Stimulated activated CD8-positive, alpha-beta memory T cell treated with anti-CD3 and anti-CD28 coated beads, Interleukin-4, amount 100 ng/mL, for 1 hour (primary cell): ENCODE measurements at places on chromosomes 2 and 18.

DNA sequence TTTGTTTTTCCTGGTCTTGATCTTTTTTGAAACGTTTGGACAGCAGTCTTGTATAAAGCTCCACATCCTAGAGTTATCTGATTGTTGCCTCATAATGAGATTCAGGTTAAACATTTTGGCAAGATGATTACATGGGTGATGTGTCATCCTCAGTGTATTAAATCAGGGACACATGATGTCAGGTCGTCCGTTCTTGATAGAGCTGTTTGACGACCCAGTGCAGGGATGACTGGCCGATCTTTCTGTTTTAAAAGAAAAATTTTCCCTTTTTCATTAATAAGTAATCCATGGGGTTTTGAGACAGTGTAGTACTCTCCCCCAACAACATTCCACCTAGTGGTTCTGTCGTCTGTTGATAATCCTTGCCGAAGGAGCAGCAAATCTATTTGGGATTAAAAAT lies 44.5 kb upstream of the SERPINB2 start:
- DNase-seq: no peak

DNA sequence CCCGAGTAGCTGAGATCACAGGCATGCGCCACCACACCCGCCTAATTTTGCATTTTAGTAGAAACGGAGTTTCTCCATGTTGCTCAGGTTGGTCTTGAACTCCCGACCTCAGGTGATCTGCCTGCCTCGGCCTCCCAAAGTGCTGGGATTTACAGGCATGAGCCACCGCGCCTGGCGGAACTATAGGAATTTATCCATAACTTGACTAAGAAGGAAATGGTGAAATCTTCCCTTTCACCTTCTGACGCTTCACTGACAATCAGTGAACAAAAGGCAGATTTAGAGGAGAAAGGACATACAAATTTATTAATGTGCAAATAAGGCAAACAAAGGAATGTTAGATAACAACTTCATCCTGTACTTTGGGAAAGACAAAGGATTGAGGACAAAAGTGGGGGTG lies 15.4 kb upstream of the GULP1 start:
- DNase-seq: no peak

DNA sequence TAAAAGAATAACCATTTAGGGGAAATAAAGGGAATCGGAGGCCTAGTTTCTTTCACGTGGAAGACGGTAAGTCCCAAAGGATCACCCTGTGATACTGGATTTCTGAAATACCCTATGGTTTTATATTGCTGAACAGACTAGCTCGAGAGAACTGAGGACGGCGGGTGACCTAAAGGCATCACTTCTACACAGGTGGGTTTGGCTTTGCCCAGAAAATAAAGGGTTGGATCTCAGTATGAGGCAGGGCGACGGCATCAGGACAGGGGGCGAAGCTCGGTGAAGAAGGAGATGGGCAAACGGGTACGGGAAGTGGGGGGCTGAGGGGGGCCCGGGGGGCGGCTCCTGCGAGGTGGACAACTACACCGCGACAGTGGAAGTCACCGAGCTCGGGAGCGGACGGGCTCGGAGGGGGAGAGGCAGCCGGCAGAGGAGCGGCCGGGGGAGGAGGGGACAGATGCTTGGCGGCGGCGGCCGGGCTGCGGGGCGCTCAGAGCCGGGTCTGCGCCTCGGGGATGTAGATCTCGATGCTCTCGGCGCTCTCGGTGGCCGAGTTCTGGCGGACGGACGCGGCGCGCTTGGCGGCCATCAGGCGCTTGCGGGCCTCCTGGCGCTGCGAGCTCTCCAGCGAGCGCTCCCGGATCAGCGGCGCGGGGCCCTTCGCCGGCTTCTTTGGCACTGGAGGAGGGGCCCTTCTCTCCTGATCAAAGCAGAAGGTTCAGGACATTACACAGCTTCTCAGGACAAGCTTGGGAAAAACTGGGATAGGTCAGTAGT lies 48.9 kb downstream of the TGIF1 start:
- DNase-seq: no peak

- no peak for DNase-seq
Observed at GRCh38 chr2:23203383-23203782, 181.6 kb upstream of the KLHL29 start.

DNA sequence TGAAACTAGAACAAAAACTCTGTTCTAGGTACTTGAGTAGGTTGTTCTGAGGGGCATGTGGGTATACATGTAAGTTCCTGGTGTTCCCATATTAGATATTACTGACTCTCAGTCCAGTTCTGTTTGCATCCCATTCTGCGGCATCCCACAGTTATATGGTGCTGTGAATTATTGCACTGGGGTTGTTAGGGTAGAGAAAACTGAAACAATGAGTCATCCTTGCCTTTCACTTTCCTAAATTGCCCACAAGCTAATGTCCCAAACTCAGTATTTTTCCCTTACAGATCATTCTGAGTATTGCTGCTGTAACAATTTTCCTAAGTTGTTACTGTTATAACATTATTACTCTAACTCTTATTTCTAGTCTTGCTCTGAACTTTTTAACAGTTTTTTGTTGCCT lies 3.0 kb downstream of the WDR75 start:
- no peak for DNase-seq

GRCh38 chr2:109479804-109480203 lies 134.0 kb downstream of the SEPTIN10 start:
- DNase-seq: no peak

- DNase-seq: no peak
Observed at GRCh38 chr18:56351911-56352500, 286.4 kb downstream of the TXNL1 start.

DNA sequence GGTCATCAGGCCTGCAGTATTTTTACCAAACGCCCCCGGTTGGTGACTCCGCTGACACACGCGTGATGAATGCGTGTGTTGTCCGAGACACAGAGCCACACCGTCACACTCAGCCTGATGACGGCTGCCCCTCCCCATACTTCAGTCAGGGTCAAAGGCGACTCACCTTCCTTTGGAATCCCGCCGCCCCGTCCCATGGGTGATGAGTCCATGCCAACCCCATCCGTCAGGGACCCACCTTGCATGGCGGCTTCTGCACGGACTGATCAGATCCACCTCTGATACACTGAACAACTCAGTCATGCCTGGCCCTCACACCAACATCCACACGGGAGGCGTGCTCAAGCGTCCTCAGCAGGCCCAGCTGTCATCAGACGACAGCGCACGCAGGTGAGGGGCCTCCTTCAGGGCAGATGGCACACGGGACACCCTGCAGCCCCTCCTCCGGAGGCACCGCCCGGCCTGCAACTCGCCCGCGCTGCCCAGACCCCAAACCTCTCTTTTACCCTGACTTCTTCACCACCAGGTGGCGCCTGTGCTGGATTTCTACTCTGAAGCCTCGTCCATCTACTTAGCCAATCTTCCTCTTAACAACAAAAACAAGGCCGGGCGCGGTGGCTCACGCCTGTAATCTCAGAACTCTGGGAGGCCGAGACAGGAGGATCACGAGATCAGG lies 89.2 kb downstream of the ZNF516 start:
- DNase-seq: no peak

GRCh38 chr2:74314107-74314506 lies 29.1 kb downstream of the SLC4A5 start:
- no peak for DNase-seq

- no peak for DNase-seq
Observed at GRCh38 chr2:181649436-181649979, 7.4 kb downstream of the CERKL start.

GRCh38 chr2:9952286-9952737 lies 819 bp downstream of the GRHL1 start:
- DNase-seq: no peak

DNA sequence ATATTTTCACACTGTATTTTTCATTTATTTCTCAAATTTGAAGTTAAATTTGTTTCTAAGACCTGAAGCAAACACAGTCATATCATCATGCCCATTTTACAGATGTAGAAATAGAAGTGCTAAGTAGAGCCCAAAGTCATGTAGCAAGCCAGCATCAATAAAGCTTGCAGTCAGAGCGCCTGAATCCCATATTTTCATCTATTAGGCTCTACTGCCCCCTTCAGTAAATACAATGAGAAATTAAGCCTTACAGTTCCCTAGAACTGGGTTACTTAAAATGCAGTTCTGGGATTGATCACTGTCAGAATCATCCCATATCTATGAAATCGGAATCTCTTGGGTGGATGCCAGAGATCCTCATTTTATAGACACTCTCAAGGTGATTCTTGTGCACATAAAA lies 419.9 kb downstream of the TGIF1 start:
- DNase-seq: no peak

- no peak for DNase-seq
Observed at GRCh38 chr2:103960129-103960513, 893.8 kb upstream of the POU3F3 start.

- no peak for DNase-seq
Observed at GRCh38 chr2:189014449-189015138, 40.4 kb downstream of the COL3A1 start.

GRCh38 chr2:189095101-189095500 lies 84.5 kb downstream of the COL5A2 start:
- no peak for DNase-seq

DNA sequence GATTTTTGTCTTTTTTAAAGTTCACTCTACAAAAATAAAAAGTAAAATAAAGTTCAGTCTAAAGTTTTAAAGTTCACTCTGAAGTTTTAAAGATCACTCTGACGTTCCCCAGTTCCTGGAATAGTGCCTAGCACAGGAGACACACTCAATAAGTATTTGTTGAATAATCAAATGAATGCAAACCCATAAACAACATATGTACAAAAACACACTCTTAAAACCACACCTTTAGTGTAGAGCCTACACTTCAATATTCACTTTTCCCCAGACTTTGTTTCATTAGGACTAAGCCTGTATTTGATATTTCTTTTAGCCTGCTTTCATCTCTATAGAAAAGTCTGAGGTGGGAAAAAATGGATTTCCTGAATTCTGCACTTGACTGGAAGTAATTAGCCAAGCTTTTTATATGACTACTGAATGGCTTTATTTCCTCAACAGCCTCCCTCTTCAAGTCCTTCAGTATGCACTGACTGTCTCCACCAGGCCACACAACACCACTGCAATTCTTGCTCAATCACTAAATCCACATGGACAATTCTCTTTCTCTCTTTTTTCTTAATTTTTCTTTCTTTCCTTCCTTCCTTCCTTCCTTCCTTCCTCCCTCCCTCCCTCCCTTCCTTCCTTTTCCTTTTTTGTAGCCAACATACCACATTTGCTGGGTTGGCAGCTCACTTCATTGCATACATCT lies 104.6 kb downstream of the SS18 start:
- DNase-seq: no peak

GRCh38 chr2:160909781-160910242 lies 250.4 kb upstream of the TANK start:
- DNase-seq: no peak

- DNase-seq: no peak
Observed at GRCh38 chr2:211077216-211077767, 520.9 kb downstream of the CPS1 start.

- no peak for DNase-seq
Observed at GRCh38 chr2:119367472-119368099, 809 bp downstream of the DBI start.

GRCh38 chr2:88125344-88125923 lies 2.4 kb downstream of the FABP1 start:
- DNase-seq: no peak

GRCh38 chr2:19829672-19830071 lies 72.1 kb downstream of the TTC32 start:
- no peak for DNase-seq

DNA sequence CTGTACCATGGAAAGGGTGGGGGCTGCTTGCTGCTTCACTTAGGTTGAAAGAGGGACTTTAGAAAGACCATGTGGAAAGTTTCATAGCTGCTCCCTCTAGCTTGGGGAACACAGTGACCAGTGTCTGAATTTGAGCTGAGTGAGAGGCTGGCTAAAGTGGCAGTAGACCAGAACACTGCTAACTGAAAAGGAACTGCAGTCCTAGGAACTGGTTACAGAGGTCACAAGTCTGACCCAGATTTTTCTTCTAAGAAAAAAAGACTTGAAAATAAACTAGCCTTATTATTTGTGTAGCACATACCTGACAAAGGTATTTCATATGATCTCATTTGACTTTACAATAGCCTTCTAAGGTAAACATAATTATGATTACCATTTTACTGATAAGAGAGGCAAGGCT lies 153.6 kb downstream of the FSHR start:
- no peak for DNase-seq

DNA sequence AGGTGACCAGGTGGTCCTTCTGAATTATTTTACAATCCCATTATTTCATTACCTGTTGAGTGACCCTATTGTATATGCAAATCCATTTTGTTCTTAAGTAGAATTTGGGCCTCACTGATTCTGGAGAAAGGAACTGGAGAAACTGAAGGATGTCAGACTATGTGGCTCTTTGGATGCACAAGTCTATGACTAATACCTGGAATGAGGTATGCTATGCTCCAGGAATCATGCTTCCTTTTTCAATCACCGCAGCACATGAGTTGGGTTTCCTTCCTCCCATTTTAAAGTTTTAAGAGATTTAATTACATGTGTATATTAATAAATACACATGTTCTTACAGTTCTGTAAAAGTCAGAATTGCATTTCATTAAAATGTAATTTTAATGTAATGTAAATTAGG lies 253.9 kb upstream of the VWC2L start:
- no peak for DNase-seq

DNA sequence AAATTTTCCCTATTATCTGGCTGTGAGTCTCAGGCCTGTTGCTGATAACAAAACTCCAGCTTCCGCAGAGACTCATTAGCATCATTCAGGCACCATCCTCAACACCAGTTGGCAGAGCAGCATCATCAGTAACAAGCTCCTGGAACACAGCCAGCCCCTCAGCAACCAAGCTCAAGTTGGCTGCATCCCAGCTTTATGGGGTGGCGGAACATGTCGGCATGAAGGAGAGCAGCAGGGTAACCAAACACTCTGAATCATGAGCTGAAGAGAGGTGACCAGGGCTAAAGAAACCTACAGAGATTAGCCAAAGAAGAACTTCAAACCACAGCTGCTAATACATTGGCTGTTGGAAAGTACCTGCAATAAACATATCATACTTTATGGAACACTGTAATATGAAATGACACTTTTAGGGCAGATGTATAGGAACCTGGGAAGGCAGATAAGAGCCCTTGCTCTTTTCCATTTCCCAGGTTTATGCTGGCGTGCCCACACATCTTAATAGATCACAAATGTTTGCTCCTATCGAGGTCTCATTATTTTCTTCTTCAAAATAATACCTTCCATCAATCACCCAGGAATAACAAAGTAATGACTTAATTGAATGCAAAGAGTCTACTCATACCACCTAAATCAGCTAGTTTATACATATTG lies 63.8 kb downstream of the PDE11A start:
- no peak for DNase-seq

- no peak for DNase-seq
Observed at GRCh38 chr2:59353306-59353921, 1112.3 kb upstream of the FANCL start.
